ENCODE measurements at places on chromosomes 1 and 21. TPM values are rescaled to one million over a fixed set of nuclear protein-coding genes. Genes with fewer than 3 reads are reported as not detected.

The CHIA gene
- total RNA-seq: not detected

DNA sequence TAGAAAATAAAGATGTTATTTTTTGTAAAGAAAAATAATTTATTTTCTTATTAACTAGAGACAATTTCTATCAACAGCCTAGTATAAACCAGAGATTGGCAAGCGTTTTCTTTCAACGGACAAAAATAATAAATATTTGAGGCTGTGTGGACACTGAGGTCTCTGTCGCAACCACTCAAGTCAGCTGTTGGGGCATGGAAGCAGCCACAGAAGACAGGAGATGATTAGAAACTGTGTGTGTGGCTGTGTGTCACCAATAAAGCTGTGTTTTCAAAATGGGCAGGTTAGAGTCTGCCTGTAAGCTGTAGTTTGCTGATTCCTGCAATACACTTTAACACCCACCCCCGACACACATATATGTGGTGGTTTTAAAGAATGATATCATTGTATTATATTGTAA, 200.6 kb upstream of the HMCN1 start:
- no peak for DNase-seq

GRCh38 chr1:180173952-180174351, 19.3 kb downstream of the QSOX1 start:
- DNase-seq: peak; percentile 98

GRCh38 chr1:240027059-240027462, 64.6 kb upstream of the FMN2 start:
- peak; percentile 48 for DNase-seq

- DNase-seq: peak; percentile 52
Measured at GRCh38 chr1:179809506-179810366, 66.6 kb downstream of the FAM163A start.

GRCh38 chr1:237799762-237800474, 90.8 kb downstream of the ZP4 start:
- DNase-seq: peak; percentile 86

GRCh38 chr1:191634801-191635508, 523.3 kb upstream of the RGS18 start:
- no peak for DNase-seq
